ENCODE measurements at places on chromosomes 16 and 17.
A peak's percentile ranks its signal among the peaks of the same experiment; 100 is the strongest.

- no peak for DNase-seq
Observed at GRCh38 chr16:53078765-53079485, 24.1 kb downstream of the CHD9 start.

DNA sequence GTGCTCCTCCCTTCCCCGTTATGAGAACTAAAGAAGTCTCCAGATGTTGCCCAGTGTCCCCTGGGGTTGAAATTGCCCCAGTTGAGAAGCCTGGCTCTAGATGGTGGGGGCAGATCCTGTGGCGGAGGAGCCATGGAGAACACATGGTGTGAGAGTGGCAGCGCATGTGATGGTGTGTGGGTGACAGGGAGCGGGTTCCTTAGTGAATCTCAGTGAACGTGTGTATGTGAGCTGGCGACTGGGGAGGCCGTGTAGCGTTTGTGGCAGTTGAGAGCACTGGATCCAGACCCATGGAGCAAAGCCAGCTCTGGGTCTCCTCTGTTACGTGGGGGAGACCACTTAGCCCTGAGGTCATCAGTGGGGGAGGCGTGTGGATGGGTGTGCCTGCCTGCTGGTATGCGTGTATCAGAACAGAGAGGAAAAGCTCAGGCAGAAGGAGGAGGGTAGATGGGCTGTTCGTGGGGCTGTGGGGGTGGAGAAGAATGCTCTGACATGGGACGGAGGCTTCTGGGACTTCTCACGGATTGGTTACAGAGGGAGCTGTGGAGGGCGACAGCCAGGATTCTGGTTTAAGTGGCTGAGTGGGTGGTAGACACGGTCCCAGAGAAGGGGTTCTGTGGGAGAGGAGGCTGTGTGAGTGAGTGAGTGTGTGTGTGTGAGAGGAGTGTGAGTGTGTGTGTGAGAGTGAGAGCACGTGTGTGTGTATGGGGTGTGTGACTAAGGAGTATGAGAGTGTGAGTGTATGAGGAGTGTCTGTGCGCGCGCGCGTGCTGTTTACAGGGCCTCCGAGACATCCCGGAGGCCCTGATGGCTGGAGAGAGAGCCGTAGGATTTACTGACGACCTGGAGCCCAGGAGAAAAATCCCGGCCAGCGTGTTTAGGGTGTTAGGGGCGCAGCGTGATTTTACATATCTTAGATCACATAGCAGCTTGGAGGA lies 193.8 kb downstream of the SNX29 start:
- no peak for DNase-seq

- no peak for DNase-seq
Observed at GRCh38 chr16:24753437-24753836, 24.0 kb downstream of the TNRC6A start.

- DNase-seq, result no peak
Observed at GRCh38 chr17:67532326-67532871, 155.3 kb downstream of the PITPNC1 start.

DNA sequence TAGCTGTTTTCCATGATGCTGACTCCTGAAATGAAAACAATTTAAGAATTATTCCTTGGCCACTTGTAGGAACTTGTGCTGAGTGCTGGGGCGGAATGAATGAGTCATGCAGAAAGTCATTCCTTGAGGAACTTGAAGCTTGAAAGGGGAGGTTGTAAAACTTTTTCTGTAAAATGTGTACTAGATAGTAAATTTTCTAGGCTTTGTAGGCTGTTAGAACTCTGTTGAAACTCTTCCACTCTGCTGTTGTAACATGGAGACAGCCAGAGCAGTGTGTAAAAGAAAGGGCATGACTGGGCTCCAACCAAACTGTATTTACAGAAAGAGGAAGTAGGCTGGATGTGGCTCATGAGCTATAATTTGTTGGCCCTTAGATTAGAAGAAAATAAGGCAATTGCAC lies 46.1 kb downstream of the ABCA8 start:
- DNase-seq, result peak; percentile 94

GRCh38 chr16:11677959-11678881 lies 10.0 kb downstream of the SNN start:
- peak; percentile 59 for DNase-seq

DNA sequence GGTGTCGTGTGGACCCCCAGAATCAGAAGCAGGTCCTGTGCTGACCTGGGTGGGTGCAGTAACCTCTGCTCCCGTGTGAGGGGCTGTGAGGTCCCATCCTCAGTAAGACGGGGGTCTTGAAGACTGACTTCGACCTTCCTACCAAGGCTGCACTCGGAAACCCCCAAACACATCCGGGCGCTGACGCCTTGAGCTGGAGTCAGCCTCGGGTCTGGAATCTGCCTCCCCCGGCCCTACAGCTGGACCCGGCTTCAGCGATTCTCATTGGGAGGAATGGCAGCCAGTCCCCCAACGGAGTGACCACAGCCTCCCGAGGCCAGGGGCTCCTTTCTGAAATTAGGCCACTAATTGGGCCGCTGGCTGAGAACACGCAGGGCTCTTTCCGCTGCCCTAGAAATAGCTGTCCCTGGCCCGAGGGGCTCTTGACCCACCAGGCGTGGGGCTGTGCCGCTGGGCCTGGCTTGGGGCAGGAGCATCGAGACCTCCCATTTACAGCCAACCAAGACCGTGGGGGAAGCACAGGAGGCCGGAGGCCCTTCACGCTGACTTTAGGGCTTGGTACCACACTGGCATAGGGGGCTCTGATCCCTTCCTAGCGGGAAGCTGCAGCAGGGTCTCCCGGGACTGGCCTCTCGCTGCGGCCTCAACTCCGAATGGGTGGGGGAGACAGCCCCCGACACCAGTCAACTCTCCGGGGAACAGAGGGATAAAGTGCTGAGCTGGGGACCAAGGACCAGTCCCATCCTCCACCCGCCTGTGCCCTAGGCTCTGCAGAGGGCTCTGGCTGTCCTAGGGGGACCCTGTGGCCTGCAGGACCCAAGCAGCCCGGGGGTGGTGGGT lies 2.6 kb upstream of the GNG13 start:
- DNase-seq, result no peak

DNA sequence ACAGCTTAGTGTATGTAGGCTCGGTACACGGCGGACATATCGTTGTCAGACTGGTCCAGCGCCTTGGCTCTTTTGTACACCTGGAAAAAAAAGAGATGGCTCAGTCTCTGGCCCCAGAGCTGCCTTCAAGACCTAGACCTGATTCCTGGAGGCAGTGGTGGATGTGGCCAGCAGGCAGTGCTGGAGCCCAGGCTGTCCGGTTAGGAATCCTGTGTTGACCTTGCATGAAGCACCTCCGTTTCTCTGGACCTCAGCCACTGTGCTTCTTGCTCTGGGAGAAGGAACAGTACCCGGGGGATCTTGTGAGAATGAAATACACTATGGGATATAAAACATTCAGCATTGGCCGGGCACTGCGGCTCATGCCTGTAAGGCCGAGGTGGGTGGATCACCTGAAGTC lies 2.8 kb upstream of the ROGDI start:
- DNase-seq, result no peak

Measured in inflammatory macrophage treated with lipopolysaccharide for 4 hours (primary cell).